ENCODE measurements at places on chromosomes 6 and 20.

GRCh38 chr6:163348789-163349680 lies 65.5 kb upstream of the QKI start:
- DNase-seq: no peak

- DNase-seq: no peak
Observed at GRCh38 chr20:18090044-18090443, 32.3 kb upstream of the OVOL2 start.

GRCh38 chr20:7449269-7449668 lies 491.0 kb downstream of the HAO1 start:
- no peak for DNase-seq

- no peak for DNase-seq
Observed at GRCh38 chr20:50110141-50111047, 2.6 kb downstream of the UBE2V1 start.

GRCh38 chr6:31617010-31617409 lies 2.0 kb downstream of the AIF1 start:
- DNase-seq: no peak

GRCh38 chr6:63245420-63245819 lies 34.2 kb downstream of the FKBP1C start:
- no peak for DNase-seq

- DNase-seq: no peak
Observed at GRCh38 chr6:133190912-133191311, 50.2 kb upstream of the EYA4 start.

DNA sequence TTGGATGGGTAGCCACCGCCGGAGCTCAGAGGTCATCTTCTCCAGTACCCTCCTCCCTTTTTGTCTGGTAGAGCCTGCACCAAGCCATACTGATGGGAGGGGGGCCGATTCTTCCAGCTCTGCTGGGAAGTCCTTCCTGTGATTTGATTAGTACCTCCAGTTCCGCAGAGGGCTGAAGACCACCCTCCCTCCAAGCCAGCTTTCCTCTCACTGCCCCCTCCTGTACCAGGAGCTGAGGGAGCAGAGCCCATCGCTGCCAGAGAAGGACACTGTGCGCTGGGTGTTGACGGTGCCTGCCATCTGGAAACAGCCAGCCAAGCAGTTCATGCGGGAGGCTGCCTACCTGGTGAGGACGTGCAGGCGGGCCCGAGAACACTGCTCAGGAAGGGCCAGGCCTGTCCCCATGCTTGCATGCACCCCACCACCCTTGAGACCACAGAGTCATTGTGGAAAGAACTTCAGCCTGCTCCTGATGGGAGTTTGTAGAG lies 13.2 kb downstream of the HSPA12B start:
- no peak for DNase-seq

GRCh38 chr6:113707194-113707593 lies 150.0 kb upstream of the MARCKS start:
- no peak for DNase-seq

DNA sequence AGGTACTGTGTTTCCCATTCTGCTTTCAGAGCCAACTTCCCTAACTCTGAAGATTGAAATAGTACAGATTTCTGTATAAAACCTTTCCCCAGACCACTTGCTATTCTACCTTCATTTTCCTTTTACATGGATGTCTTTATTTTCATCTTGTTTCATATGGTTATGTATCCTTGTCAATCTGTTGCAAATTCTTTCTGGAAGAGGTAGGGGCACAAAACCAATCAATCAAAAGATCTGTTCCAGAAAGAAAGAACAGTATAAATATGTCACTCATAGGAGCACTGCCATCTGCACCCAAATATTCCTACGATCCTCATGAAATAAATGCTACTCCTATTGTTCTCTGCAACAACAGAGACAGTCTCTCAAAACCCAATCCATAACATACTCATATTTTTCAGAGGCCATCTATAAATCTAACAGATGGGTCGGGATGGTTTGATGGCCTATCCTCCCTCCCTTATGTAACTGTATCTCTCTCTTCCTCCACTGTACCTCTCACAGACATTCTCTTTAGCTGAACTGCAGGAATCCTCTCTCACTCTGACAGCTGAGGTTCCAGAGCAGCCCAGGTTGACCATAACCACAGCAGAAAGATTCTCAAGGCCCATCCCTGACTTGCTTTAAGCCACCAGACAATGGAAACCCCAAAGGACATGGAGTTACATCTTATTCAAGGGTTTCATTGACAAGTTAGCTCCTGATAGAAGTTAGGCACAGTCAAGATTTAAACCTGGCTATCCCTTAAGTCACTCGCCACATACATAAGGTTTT lies 112.8 kb downstream of the ZMYND8 start:
- no peak for DNase-seq

GRCh38 chr20:17641520-17641964 lies 40.5 kb downstream of the RRBP1 start:
- no peak for DNase-seq

Data from stimulated activated CD4-positive, alpha-beta T cell treated with anti-CD3 and anti-CD28 coated beads, TNF-alpha, amount 100 ng/mL, for 24 hours (primary cell).